ENCODE measurements at places on chromosomes 12 and 14.

DNA sequence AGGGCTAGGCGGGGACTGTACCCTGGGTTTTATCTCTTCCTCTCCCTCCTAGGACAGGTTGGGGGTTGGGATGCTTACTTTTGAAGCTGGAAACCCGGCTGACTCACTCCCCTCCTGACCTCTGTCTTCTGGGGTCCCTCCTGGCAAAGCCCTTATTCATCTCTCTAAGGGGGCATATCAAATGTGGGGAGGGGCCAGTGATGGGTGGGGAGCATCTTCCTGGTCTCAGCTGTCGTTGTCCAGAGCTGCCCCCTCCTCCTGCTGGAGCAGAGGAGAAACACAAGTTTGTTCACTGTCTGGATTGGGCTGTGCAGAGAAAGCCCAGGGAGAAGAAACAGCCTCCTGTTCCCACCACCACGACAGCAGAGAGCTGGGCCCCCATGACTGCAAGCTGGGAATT, 85.8 kb downstream of the TNFAIP2 start:
- DNase-seq: no peak

GRCh38 chr14:51561141-51561540, 90.6 kb upstream of the FRMD6 start:
- DNase-seq: no peak

- DNase-seq: no peak
Observed at GRCh38 chr14:99648027-99648784, 3.3 kb downstream of the HHIPL1 start.

DNA sequence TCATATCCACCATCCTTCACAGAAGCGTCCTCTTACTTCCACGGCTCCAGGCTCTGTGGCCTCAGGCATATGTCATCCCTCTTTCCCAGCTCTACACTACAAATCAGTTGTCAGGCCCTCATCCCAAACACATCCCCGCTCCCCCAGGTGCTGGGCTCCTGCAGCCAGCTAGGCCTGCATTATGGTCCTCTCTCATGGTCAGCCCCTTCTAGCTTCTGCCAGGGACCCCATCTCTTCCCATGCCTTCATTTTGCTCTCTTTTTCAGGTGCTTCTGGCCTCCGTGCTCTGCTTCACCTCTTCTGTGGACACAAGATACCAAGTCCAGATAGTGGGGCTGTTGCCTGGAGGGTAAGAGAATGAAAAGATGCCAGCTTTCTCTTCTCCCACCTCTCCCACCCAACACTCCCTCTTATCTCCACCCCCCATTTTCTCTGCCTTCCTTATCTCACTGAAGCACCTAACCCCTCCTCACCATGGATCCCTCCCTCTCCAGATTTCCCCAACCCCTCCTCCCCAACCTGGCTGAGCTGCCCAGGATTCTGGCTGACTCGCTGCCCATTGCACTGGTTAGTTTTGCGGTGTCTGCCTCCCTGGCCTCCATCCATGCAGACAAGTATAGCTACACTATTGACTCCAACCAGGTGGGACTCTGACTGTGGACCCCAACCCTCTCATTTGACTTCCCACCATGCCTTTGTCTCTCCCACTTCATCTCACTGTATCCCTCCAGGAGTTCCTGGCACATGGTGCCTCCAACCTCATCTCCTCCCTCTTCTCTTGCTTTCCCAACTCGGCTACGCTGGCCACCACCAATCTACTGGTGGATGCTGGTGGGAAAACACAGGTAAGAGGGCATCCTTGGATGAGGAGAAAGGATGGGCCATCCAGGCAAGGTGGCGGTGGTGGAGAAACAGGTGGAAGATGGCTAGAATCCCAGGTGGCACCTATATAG, 10.4 kb downstream of the B4GALNT1 start:
- no peak for DNase-seq

DNA sequence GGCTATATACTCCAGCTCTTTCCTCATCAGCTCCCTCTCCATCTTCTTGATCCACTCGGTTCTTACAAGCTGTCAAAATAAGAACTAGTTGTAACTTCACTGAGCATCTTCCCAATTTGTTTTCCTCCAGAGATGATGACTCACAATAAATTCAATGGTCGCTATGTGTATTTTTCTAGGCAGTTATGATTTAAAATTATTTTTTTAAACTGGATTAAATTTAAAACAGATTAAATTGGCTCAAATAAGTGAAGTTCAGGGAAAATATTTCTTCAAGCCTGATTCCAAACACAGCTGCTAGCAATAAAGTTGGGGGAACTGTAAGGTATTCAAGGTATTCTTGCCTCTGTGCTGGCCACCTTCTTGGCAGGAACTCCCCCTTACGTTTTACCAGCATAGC, 717.7 kb upstream of the USP15 start:
- no peak for DNase-seq

- no peak for DNase-seq
Observed at GRCh38 chr14:65599375-65599774, 186.8 kb downstream of the FUT8 start.

- no peak for DNase-seq
Observed at GRCh38 chr14:68345738-68346137, 447.1 kb downstream of the ZFP36L1 start.

- DNase-seq: no peak
Observed at GRCh38 chr12:124639122-124639806, 71.9 kb upstream of the NCOR2 start.

- DNase-seq: peak; percentile 73
Observed at GRCh38 chr12:110270125-110270962, 10.7 kb upstream of the ATP2A2 start.

- no peak for DNase-seq
Observed at GRCh38 chr12:678747-679712, 15.8 kb upstream of the NINJ2 start.

GRCh38 chr14:29941401-29941800, 13.8 kb upstream of the PRKD1 start:
- no peak for DNase-seq

GRCh38 chr14:50403419-50403818, 6.7 kb upstream of the CDKL1 start:
- no peak for DNase-seq

GRCh38 chr12:16325426-16325825, 22.0 kb upstream of the MGST1 start:
- peak; percentile 55 for DNase-seq

GRCh38 chr12:45655743-45656142, 73.8 kb upstream of the ARID2 start:
- no peak for DNase-seq

DNA sequence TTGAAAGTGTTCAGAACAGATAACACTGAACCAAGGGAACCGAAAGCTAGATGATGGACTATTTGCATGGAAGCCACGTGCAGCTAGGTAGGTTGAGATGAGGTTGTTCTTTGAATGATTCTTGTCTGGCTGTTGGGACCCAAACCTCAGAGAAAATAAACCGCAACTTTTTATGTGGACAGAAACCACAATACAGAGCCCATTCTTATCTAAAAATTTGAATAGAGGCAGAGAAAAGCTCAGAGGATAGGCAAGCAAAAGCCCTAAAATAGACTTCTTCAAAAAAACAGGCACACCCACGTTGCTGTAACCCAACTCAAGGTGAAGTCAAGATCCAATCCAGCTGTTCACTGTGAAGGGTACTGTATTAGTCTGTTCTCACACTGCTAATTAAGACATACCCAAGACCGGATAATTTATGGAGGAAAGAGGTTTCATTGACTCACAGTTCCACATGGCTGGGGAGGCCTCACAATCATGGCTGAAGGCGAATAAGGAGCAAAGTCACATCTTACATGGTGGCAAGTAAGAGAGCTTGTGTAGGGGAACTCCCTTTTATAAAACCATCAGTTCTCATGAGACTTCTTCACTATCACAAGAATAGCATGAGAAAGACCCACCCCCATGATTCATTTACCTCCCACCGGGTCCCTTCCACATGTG, 353.8 kb downstream of the AACS start:
- no peak for DNase-seq

GRCh38 chr14:91858536-91859275, 8.6 kb downstream of the TC2N start:
- DNase-seq: no peak

- no peak for DNase-seq
Observed at GRCh38 chr14:100037353-100037752, 27.9 kb upstream of the EVL start.

DNA sequence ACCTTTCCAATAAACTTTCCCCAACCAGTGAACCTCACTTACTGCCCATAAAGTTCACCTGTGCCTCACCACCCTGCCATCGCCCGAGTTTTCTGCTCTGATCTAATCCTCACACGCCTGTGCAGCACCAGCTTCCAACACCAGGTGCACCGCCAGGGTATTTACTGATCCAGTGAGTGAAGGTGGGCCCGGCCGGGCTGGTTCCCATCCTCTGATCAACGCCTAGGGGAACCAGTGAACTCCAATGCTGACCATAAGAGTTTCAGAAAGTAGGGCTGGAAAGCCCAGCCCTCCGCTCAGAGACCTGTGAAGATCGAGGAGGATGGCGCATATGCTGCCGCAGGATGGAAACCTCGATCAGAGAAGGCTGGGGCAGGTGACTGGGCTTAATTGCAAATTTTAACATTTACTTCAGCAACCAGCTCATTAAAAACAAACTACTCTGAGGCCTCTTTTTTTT, 685 bp upstream of the MYL6B start:
- DNase-seq: peak; percentile 58

GRCh38 chr12:109877504-109878246, 2.7 kb downstream of the GLTP start:
- DNase-seq: no peak

DNA sequence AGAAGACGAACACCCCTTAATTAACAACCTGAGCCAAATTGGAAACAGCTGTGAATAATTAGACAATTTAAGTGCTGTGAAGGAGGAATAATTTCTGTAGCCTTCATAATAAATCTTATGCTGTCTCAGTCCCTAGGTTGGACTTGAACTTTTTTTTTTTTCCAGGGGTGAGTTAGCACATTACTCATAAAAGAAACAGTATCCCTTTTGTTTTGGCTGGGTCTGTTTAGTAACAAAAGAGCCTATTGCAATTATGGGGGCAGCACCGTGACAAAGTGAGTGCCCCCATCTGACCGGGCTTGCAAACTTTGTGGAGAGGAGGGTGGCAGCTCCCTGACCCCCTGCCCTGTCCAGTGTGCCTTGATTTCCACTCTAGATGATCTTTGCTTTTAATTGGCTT, 167.4 kb downstream of the DICER1 start:
- DNase-seq: no peak

DNA sequence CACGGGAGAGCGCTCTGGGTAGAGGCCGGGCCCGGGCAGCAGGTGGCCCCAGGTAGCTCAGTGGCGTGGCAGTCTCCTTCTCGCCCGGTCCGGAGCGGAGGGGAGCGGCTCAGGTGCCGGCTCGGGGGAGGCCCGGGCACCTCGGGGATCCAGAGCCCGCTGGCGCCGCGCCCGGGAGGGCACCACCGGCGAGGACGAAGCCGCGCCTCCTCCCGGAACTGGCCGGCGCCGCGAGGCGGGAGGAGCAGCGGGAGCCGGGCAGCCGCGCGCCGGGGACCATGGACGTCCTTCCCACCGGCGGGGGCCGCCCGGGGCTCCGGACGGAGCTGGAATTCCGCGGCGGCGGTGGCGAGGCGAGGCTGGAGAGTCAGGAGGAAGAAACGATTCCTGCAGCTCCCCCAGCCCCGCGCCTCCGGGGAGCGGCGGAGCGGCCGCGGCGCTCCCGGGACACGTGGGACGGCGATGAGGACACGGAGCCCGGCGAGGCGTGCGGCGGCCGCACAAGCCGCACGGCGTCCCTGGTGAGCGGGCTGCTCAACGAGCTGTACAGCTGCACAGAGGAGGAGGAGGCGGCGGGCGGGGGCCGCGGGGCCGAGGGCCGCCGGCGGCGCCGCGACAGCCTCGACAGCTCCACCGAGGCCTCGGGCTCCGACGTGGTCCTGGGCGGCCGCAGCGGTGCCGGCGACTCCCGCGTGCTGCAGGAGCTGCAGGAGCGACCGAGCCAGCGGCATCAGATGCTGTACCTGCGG, 21.5 kb upstream of the GNS start:
- peak; percentile 81 for DNase-seq

- no peak for DNase-seq
Observed at GRCh38 chr14:99159341-99160340, 112.4 kb downstream of the BCL11B start.

DNA sequence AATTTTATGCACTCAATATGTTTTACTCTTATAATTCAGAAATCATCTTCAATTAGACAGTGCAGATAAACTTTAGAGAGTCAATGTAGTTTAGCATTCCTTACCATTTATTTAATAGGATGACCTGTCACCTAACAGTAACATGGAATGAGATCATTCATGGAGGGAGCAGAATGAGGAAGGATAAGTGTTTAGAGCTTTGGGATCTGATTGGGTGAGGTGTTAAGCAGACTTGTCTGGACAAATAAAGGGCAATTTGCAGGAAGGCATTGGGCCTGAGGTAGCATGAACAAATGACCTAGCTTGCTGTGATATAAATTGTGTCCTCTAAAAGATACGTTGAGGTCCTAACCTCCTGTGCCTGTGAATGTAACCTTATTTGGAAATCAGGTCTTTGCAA, 187.4 kb downstream of the C12orf42 start:
- DNase-seq: no peak

DNA sequence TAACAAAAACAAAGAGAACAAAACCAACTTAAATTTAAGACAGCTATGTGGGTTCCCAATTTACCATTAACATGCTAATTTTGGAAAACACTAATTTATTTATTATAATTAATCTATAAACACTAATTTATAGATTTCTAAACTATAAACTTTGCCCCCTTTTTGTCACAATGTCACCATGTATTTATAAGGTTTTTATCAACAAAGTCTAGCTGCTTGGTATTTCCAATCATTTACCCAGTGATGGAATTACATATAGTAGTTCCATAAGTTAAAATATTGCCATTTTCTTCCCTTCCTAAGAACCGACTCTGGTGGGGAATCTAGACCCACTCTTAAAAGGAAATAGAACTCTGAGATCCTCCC, 140.7 kb downstream of the PPM1H start:
- no peak for DNase-seq

DNA sequence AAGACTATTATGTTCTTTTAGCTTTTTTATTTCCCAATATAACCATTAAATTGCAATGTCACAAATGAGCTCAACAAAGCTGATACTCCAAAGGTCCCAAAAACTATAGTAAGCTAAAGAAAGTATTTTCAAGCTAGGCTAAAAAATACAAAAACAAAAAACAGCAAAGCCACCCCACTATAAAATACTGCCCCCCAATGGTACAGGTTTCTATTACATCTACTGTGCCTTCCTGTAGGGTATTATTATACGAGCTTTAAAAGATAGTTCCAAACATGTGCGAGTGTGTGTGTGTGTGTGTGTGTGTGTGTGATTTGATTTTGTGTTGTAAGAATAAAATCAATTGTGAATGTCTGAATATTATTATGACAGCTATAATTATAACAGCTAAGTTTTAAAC, 1.1 kb downstream of the IFNG start:
- no peak for DNase-seq

- no peak for DNase-seq
Observed at GRCh38 chr12:12901158-12901791, 9.9 kb downstream of the GPRC5A start.

DNA sequence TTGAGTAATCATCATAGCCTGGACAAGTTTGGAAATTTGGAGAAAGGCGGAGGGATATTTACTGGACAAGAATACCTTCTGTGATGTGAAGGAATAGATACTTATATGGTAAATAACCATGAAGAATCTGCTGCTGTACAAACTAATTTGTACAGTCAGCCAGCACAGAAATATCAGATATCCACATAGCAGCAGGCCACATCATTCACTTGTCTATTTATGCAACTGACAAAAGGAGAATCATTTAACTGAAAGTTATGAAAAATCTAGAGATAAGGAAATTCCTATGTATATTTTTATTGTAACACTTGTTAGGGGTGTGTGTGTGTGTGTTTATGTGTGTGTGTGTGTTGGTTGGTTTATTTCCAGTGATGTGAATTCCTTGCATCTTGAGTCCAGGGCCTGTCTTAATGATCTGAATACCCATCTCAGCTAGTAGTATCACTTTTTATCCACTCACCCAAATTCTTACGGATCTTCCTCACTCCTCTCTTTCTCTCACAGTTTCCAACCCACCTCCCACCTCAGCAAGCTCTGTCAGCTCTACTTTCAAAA, 10.5 kb upstream of the LRIG3 start:
- no peak for DNase-seq
